ENCODE measurements at places on chromosomes 12 and 14. TPM values are rescaled to one million over a fixed set of nuclear protein-coding genes. Genes with fewer than 3 reads are reported as not detected.

SERPINA5 gene
- 0.16 TPM for total RNA-seq

SFSWAP gene
- total RNA-seq: 76.9 TPM

TTC5 gene
- 30.0 TPM for total RNA-seq

PRIMA1 gene
- 2.3 TPM for total RNA-seq

RNASE1 gene
- total RNA-seq: 13.3 TPM

TAS2R46 gene
- total RNA-seq: 3.8 TPM

LTBP2 gene
- 2.9 TPM for total RNA-seq

- no peak for DNase-seq
These were observed 10.7 kb downstream of the DYRK4 start for GRCh38 chr12:4572680-4573079.

DNA sequence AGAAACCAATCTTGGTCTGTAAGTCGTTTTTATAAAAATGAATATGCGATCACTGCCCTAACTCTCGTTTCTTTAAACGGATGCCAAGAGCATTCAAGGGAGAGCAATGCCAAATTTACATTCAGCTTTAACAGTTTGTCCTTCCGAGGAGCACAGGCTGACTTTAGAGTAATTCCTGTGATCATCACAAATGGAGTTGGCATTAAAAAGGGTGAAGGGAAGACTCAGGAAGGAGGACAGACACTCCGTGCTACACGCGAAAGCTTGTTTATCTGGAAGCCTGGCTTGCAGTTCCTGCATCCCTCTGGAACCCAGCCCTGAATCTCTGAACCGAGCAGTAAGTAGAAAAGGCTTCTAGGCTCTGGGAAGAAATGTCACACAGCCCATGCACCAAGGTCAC, 78.4 kb downstream of the PAPOLA start:
- DNase-seq: no peak

DNA sequence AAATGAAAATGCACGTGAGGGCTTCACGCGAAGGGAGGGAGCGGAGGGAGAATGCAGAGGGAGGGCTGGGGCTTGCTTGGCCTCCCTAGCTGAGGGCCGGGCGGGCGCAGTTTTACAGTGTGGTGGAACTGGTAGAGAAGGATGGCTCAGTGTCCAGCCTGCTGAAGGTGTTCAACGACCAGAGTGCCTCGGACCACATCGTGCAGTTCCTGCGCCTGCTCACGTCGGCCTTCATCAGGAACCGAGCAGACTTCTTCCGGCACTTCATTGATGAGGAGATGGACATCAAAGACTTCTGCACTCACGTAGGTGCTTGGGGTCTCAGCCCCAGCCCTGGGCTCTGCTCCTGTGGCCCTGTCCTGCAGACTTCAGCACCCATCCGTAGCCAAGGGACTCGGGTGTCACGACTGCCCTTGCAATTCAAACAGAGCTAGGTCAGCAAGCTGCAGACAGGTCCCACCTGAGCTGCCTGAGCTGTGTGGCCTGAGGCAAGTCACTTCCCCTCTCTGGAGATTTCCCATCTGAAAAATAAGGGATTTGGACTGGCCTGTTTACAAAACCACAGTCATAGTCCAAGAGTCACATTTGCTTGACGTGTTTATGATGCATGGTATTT, 18.4 kb downstream of the OTUB2 start:
- no peak for DNase-seq

DNA sequence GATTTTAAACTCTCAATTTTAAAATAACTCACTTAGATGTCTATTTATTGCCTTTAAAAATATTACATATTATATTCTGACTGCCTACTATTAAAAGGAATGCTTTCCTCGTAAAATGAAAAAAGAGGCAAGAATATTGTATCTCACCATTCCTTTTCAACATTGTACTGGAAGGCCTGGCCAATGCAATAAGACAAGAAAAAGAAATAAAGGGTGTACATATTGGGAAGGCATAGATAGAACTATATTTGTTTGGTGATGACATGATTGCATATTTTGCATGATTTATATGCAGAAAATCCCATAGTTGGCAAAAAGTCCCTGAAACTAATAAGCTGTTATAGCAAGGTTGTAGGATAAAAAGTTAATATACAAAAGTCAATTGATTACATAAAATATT, 474.6 kb upstream of the ATP2B1 start:
- DNase-seq: no peak

DNA sequence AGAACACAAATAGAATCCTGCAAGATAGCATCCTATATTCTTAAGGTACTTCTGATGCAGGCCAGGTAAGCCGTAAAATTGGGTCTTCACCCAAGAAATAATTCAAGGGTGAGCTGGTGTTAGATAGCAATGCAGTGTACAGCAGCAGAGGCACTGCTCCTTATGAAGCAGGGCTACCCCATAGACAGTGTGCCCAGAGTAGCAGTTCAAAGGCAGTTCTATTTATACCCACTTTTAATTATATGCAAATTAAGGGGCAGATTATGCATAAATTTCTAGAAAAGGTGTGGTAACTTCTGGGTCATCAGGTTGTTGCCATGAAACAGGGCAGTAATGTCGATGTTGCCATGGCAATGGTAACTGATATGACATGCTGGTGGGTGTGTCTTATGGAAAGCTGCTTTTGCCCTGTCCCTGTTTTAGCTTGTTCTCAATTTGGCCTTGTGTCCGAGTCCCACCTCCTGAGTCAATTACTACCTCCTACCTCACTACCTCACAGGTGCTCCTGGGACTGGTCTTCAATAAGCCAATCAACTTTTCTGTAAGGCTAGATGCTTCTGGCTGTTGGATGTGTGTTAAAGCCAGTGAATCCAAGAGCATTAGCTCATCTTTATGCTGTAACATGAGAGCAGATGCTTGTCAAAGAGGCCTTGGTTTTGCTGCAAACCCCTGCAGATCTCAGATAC, 61.0 kb downstream of the PPM1A start:
- no peak for DNase-seq

- DNase-seq: no peak
These were observed 47.3 kb downstream of the PTPN11 start for GRCh38 chr12:112466011-112466422.

DNA sequence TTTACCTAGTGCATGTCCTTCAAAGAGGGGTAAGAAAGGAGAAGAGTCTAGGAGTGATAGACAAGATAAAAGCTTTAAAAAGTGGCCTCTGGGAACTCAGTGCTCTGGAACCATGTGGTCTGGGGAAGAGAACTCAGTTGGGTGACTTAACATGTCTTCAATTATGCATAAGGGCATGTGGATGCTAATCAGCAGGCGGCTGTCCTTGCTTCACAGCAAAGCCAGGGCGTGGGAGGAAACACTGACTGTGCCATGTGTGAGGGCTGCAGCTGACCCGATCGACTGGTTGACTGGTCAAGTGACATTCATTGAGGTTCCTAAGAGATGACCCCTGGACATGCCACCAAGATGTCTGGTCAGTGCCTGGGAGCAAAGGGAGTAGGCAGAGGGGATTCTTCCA, 1053.8 kb downstream of the BCL11B start:
- DNase-seq: no peak

GRCh38 chr12:87344699-87345098, 684.5 kb downstream of the C12orf50 start:
- no peak for DNase-seq

- DNase-seq: no peak
These were observed 8.1 kb upstream of the TMED10 start for GRCh38 chr14:75184492-75184891.

GRCh38 chr12:132986885-132987225, 688 bp downstream of the ZNF26 start:
- DNase-seq: no peak

DNA sequence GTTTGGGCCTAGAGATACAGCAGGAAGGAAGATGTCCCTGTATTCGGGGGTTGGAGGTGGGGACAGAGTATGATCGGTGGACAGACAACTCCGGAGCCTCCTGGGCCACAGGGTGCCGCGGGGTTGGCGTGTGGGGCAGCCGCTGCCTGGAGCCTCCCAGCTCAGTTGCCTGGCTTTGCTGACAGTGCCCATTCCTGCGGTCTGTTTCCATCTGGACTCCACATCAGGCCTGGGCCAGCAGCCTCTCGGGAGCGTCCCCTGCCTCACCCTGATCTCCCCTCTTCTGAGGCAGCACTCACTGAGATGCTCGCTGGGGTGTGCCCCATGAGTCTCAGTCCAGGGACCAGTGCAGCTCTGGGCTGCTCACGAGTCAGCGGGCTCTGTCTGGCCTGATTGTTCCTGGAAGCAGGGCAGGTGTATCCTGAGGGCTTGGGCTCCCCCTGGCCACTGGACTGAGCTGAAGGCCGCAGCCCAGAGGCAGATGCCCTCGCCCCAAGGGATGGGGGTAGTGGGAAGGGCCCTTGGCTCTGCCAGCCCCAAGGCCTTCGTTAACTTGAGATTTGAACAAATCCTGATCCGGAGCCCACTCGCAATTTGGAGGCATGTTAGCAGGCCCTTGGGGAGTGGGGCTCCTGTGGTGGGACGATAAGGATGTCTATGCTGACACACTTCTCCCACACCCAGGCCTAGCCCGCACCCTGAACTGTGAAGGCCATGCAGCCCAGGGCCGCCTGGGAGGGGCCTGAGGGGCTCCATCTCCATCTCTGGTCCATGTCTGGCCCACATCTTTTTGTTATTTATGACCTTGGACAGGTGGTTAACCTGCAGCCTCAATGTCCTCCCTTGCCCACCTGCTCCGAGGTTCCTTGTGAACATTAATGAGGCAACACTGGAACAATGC, 7.5 kb downstream of the HIP1R start:
- no peak for DNase-seq

DNA sequence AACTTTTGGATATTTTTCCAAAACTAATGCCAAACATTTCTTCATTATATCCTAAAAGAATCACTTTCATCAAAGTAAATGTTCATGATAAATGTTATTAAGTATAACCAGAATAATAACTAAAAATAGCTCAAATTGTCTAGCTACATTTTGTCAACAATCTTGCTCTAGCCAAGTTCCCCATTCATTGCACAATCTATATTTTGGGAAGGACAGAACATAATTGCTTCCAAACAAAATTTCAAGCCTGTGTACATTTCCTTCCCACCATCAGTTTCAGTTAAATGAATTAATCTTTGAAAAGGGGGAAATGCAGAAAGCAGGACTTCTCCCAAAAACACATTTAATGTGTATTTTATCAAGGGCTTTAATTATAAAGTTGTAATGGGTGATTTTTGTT, 98.0 kb upstream of the PLEKHG7 start:
- no peak for DNase-seq

DNA sequence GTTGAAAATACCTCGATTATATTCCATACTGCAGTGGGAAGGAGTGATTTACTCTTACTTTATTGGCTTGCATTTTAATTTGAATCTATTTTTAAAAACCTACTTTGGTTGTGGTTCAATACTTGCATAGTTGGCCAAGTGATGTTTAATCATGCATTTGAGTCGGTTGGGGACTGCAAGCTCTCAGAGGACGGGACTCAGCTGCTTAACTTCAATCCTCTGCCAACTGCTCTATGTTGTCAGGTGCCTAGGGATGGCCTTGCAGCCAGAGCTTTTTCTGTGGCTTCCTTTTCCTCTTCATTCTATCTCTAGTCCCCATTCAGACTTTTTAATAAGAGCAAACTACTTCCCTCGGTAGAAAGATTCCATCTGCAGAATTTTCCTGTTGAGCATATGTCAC, 53.4 kb upstream of the KRR1 start:
- no peak for DNase-seq

DNA sequence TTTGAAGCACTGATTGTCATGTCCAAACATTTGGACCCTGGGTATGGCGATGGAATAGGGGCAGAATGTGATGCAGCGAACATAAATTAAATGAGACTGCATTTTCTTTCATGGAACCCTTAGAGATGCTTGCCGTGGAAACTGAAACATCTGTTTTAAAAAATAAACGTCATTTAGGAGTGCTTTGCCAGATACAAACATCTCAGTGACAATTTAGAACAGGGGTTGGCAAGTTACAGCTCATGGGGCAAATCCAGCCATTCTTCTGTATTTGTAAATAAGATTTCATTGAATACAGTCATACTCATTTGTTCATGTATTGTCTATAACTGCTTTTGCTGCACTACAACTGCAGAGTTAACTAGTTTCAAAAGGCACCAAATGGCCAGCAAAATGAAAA, 51.2 kb downstream of the SLC35F4 start:
- DNase-seq: no peak
